Psoas muscle (tissue), 8 donors: ENCODE measurements at places on chromosomes 11 and 22. TPM values are rescaled to one million over a fixed set of nuclear protein-coding genes. Genes with fewer than 3 reads are reported as not detected.
A peak's percentile ranks its signal among the peaks of the same experiment; 100 is the strongest.

DNA sequence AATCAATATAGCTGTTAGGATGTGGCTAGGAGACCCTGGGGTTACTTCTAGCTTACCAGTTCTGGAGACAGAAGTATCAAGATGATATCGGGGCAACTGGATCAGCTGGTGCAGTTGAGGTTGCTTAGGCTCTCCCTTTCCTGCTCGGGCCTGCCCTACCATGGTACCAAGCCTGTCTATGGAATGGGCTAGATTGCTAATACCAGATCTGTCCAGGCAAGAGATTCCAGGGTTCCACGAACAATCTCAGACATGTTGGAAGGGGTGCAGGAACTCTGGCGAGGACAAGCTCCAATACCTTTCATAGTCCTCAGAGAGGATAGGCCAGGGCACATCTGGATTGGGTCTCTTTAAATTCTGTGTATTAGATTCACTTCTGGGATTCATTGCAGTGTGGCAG is 53.8 kb downstream of the ADM start:
- DNase-seq = no peak

Gene HOATZ
- total RNA-seq = not detected

DNA sequence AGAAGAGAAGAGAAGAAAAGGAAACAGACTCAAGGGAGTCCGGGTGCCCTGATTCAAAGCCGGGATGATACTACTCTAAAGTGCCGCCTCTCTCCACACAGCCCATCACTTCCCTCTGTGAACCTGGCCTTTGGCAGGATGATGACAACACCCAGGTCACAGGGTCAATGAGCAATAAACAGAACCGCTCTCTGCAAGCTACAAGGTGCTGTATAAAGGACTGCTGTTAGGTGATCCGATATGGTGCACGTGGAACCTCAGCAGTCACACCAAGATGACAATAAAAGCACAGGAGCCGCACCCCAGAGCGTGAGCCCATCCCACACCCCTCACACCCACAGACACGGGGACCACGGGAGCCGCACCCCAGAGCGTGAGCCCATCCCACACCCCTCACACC is 10.7 kb downstream of the TTLL1 start:
- no peak for DNase-seq

DNA sequence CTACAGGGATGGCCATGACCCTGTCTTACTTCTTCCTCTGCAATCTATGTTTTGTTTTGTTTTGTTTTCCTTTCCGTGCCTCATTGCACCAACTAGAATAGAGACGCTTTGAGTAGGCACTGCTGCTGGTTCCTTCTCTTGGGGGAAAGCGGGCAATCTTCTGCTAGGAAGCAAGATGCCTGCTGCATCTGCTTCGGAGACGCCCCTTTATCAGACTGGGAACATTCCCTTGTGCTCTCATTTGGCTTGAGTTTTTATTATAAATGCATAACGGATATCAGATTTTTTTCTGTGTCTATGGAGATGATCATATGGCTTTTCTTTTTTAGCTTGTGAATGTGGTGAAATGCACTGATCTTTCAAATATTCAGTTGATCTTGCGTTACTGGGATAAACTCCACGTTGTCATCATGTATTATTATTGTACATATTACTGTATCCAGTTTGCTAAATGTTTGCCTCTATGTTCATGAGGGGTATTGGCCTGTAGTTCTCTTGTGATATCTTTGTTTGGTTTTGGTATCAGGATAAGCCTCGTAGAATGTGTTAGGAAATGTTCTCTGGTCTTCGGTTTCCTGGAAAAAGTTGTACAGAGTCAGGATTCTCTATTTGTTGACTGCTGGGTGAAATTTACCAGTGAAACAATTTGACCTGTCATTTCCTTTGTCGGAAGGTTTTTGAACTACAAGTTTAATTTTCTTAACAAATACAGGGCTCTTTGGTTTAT is 23.4 kb upstream of the KRTAP5-6 start:
- DNase-seq = no peak

GRCh38 chr11:118267486-118267885 is 3.4 kb upstream of the MPZL2 start:
- no peak for DNase-seq

Gene SLC37A2
- total RNA-seq = 1.9 TPM

DNA sequence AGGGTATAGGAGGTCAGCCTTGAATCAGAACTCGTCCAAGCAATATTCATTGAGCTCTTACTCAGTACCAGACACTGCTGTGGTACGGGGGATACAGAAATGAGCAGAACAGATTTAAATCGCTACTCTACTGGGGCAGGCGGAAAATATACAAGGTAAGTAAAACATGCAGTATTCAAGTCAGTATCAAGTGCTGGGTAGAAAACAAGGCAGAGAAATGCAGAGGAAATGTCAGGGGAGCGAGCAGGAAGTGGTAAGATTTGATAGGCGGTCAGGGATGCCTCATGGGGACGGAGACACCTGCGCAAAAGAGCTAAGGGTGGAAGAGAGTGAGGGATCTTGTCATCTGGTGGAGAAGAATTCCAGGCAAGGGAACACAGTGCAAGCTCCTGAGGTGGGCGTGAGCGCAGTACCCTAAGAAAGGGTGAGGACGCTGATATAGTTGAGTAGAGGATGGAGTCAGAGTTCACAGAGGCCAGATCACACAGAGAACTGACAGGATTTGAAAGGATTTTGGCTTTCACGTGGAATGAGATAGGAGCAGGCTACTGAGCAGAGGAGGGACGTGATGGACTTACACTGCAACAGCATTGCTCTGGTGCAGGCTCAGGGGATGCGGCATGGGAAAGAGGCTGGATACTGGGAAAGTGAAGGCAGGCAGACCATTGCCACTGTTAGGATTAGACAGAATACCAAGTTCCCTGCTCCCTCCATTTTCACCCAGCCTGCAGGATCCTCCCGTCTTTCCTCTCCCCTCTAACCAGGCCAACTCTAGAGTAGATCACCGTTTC is 35.8 kb downstream of the SC5D start:
- DNase-seq = no peak

- DNase-seq = no peak
Observed at GRCh38 chr11:103700622-103701021, 335.8 kb upstream of the DDI1 start.

Gene OR4C15
- total RNA-seq = not detected

Gene OR4D5
- total RNA-seq = not detected

GRCh38 chr11:113778111-113778910 is 1.3 kb upstream of the CLDN25 start:
- DNase-seq = peak; percentile 21

Gene C11orf91
- 0.53 TPM for total RNA-seq

- no peak for DNase-seq
Observed at GRCh38 chr22:38834215-38834953, 9.4 kb downstream of the NPTXR start.

Gene FADD
- 7.9 TPM for total RNA-seq

DNA sequence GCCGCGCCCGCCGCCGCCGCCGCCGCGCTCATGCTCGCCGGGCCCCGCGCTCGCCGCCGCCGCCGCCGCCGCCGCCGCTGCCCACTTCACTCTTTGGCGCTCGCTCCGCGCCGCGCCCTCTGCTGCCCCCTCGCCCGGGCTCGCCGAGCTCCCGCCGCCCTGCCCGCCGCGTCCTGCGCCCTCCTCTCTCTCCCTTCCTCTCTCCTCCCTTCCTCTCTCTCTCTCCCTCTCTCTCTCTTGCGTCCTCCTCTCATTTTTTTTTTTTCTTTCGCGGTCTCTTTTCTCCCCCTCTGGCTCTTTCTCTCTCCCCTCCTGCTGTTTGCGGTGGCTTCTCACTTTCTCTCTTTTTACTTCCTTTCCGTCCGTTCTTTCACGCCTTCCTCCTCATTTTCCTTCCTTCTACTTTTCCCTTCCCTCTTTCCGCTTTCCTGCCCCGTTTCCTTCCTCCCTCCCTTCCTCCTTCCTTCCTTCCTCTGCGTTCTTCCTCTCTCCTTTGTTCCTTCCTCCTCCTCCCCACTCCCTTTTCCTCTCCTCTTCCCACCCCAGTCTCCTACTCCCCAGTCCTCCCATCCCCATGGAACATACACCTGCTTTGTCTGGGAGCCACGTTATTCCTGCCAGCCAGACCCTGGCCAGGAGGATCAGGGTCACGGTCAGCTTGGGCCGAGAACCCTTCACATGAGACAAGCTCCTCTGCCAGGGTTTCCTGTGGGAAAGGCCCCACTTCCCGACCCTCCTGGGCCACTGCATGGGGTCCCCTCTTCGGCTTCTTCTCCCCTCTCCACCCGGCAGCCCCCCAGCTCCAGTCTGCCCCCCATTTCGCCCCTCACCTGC is 19.3 kb upstream of the SHISAL1 start:
- no peak for DNase-seq

Gene FERMT3
- total RNA-seq = 6.7 TPM

Gene PLAAT2
- total RNA-seq = not detected

Gene ZP1
- not detected for total RNA-seq

Gene RTN4RL2
- 1.1 TPM for total RNA-seq

GRCh38 chr11:22521226-22521625 is 104.4 kb downstream of the FANCF start:
- no peak for DNase-seq

DNA sequence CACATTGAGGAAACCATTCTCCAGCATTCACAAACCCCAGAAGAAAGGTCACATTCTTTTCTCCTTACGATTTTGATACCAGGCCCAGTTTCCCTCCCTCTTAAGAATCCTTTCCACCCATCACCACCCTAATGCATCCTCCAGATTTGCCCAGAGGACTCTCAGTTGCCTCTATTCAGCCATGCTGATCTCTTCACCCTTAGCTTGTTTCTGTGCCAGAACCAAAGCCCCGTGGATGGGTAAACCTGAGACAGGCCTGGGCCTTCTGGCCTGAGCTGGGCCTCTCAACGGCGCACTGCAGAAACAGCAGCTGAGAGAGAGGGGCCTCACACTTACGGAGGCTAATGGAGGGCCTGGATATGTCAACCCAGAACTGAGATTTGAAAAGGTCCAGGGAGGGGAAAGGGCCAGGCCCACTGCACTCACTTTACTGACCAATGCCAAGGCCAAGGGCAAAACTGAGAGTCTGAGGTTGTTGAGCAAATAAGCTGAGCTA is 32.2 kb upstream of the OAF start:
- no peak for DNase-seq
